M059J (cell line): ENCODE measurements at places on chromosomes 2 and 18. TPM values are rescaled to one million over a fixed set of nuclear protein-coding genes. Genes with fewer than 3 reads are reported as not detected.

NCKAP5 gene
- 3.6 and 6.5 TPM in 2 replicates for total RNA-seq

GATA6 gene
- total RNA-seq: 4.1 and 4.6 TPM in 2 replicates

PER2 gene
- total RNA-seq: 1.4 and 3.7 TPM in 2 replicates

DNA sequence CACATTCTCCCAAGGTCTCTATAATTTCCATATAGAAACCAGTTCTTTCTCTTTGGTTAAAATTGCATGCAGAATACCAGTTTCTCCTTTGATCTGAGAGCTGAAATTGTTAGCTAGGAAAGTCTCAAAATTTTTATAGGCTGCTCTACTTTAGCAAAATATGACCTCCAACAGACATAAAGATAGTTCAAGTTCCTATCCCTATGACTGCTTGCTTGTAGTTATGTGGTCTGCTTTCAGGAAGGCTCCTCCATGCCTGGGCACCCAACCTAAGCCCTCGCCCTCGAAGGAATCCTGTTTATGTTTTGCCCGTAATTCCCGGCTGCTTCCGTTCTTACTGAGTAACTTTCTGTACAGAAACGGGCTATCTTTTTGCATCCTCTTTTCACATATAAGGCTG lies 28.0 kb upstream of the LTBP1 start:
- no peak for DNase-seq

- no peak for DNase-seq
Measured at GRCh38 chr2:8146132-8147005, 535.5 kb upstream of the ID2 start.

- DNase-seq: no peak
Measured at GRCh38 chr2:169361706-169362117, 622 bp downstream of the LRP2 start.
